MG63 (cell line): ENCODE measurements at places on chromosomes 16 and 17. TPM values are rescaled to one million over a fixed set of nuclear protein-coding genes. Genes with fewer than 3 reads are reported as not detected.

DNA sequence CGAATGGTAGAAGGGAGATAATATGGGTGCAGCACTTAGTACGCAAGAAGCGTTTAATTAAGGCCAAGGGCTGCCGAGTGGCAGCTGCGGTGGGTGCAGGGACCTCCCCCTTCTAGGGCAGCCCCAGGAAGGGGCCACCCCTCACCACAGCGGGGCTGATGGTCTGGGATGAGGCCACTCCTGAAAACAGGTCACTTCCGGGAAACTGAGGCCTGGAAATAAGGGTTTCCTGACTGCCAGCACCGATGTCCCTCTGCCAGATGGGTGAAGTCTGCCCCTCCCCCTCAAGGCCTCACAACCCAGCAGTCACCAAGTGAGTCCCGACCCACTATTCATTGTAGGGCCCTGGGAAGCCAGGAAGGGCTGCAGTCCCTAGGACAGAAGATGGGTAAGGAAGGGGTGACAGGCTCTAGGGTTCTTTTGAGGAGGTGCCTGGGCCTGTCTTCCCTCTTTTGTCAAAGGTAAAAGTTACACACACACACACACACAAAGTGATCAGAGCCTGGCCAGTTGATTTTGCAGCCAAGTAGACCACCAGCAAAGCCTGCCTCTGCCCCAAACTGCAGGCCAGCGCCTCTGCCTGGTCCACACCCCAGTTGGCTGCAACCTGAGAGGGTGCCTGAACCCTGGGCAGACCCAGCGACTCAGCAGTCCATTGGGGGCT is 12.5 kb downstream of the SREBF1 start:
- DNase-seq = no peak

The MYH8 gene
- not detected in 2 replicates for total RNA-seq

- no peak for DNase-seq
Measured at GRCh38 chr16:13529193-13529982, 390.6 kb upstream of the ERCC4 start.

The TMEM235 gene
- total RNA-seq = not detected in 2 replicates

DNA sequence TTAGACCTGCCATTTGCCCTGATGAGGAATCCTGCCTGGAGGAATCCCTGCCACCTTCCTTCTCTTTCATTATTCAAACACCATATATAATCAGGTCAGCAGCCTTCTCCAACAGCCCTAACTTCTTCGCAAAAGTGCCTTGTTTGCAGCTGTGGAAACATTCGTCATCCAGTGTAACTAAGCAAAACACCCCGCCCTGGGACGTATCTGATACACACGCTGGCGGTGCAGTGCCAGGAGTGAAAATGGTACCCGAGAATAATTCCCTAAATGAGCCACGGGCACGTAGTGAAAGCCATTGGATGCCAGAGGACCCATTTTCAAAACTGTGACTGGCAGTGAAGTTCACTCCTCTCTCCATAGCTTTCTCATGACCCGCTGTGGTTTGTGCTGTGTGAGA is 73.7 kb downstream of the IRX3 start:
- DNase-seq = peak; percentile 20
